ENCODE measurements at places on chromosomes 6 and 20.

DNA sequence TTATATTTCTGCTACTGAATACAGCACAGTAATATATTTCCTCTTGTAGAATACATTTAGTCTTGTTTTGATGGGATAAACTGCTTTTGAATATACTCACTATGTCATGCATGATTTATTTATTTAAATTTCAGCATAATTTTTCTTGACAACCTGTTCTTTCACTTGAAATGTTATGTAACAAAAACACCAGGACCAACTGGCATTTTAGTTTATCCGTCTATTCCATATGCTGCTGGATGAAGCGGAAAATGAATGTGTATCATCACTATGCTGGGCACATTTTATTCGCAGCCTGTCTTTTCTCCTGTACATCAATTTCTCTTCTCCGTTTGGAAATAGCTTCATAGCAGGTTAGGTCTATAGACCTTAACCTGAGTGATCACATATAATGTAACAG is 206.8 kb upstream of the PLCB4 start:
- no peaks in the 10 kb centered on the region for H3K27me3 ChIP-seq
- H3K27ac ChIP-seq, result no peak overlapping the region
- no peaks in the 10 kb centered on the region for H3K36me3 ChIP-seq
- H3K4me1 ChIP-seq, result peaks cover 2% of the 10 kb centered on the region
- no peak for DNase-seq

DNA sequence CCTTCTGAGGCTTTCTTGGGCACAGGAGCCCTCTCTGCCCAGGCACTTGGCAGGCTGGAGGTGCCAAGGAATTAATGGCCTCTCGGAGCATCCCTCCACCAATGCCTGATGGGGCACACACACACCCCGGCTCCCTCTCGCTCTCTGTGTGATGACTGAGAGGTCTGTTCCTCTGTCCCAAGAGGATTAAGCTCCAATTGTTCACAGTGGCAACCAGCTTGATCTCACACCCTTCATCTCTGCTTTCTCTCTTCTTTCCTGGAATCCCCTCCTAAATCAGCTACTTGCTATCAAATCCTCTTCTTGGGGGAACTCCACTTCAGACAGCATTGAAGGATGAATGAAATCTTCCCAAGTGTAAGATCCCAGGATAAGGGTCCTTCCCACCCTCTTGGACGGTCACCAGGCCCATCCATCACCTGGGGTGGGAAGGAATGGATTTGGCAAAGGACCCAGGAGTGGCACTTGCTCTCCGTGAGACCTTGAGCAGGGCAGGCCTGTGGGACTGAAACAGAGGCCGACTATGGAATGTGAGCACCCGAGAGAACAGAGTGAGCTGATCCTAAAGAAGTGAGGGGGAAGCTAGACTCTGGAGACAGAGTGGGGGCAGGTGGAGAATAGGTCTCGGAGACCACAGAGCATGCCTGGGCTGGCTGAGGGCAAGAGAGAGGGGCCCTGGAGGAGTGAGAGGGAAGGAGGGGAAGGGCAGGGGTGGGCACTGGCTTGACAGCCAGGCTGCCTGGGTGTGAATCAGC is 93.6 kb downstream of the GRM4 start:
- H3K4me3 ChIP-seq, result no peak overlapping the region
- DNase-seq, result no peak
- H3K27ac ChIP-seq, result no peak overlapping the region
- H3K4me1 ChIP-seq, result peaks cover 1% of the 10 kb centered on the region

- no peaks in the 10 kb centered on the region for H3K27me3 ChIP-seq
- no peak overlapping the region for H3K4me3 ChIP-seq
- no peak overlapping the region for H3K27ac ChIP-seq
- DNase-seq, result no peak
Observed at GRCh38 chr20:10487142-10488136, 52.3 kb downstream of the SLX4IP start.

DNA sequence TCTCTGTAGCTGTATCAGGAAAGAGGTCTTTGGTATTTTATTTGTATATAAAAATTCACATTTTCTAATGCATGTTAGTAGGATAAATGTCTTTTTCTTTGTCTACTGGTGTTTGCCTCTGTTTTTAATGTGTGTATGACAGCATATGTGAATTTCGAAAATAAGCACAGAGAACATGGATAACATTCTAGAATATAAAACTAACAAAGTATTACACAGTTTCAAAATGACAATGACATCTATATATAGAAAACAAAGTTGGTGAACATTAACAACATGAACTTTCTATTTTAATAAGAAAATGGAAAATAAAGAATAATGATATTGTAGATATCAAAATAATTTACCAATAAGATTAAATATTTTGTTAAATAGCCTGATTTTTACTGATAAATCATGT is 608.0 kb downstream of the COL12A1 start:
- peaks cover 2% of the 10 kb centered on the region for H3K4me1 ChIP-seq
- H3K36me3 ChIP-seq, result no peaks in the 10 kb centered on the region
- no peak overlapping the region for H3K4me3 ChIP-seq
- H3K27ac ChIP-seq, result no peak overlapping the region

GRCh38 chr6:169568314-169569087 is 133.3 kb downstream of the WDR27 start:
- H3K36me3 ChIP-seq, result peaks cover 8% of the 10 kb centered on the region
- H3K4me1 ChIP-seq, result no peaks in the 10 kb centered on the region
- no peak overlapping the region for H3K4me3 ChIP-seq
- no peaks in the 10 kb centered on the region for H3K27me3 ChIP-seq

DNA sequence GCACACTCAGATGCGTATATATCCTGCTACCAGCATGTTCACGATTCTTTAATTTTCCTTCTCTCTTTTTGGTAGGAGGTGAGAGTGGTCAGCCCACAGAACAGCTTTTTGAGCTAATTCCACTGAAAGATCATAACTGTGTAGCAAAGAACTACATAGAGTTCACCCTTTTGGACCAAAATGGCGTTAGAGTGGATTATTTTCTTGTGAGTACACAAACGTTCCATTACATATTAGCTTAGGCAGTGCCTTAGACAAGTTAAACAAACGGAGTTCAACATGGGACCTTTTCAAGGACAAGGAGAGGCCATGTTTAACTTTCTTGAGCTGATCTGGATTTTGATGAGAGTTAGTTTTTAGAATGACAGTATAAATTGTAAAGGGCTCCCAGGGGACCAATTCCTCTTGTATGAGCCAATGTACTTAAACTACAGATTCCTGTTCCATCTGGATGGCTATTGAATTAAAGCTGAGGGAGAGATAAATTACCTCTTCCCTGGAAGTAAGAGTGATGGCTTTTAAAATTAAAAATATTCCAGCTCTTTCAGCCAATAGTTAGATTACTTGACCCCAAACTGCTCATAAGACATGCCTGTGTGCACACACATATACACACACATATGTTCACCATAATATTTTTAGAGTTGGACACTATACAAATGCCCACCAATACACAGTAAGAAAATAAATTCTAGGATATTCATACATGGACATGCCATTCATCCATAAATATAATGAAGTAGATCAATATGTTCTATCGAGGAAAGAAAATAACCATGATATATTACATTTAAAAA is 25.6 kb upstream of the ARMH2 start:
- H3K36me3 ChIP-seq, result no peaks in the 10 kb centered on the region
- no peaks in the 10 kb centered on the region for H3K27me3 ChIP-seq
- H3K4me3 ChIP-seq, result no peak overlapping the region
- H3K4me1 ChIP-seq, result peaks cover 5% of the 10 kb centered on the region
- H3K27ac ChIP-seq, result peak overlapping the region; percentile 67

GRCh38 chr6:88855541-88856147 is 107.8 kb downstream of the RNGTT start:
- H3K27me3 ChIP-seq, result no peaks in the 10 kb centered on the region
- H3K27ac ChIP-seq, result no peak overlapping the region
- no peaks in the 10 kb centered on the region for H3K4me1 ChIP-seq
- H3K4me3 ChIP-seq, result no peak overlapping the region

- H3K4me3 ChIP-seq, result no peak overlapping the region
- peaks cover 9% of the 10 kb centered on the region for H3K36me3 ChIP-seq
- peak overlapping the region; percentile 3 for H3K27ac ChIP-seq
- H3K27me3 ChIP-seq, result no peaks in the 10 kb centered on the region
- H3K4me1 ChIP-seq, result peaks cover 13% of the 10 kb centered on the region
Observed at GRCh38 chr20:45020236-45020886, 54.0 kb downstream of the STK4 start.

DNA sequence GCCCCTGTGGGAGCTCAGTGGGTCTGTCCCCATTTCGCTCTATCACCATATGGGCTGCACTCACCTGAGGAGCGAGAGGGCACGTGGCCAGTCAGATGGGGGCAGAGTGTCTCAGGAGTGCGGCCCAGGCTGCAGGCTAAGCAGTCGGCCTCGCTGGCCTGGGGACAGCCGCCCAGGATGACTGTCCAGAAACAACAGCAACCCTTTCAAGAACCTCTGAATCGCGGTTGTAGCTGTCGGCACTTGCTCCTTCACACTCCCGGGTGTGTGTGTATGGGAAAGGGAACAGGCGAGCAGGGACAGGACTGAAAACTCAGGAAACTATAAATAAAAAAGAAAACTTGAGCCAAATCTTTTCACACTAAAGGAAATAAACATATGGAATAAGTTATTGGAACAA is 63.1 kb downstream of the TFAP2A start:
- no peak overlapping the region for H3K27ac ChIP-seq
- no peaks in the 10 kb centered on the region for H3K36me3 ChIP-seq
- no peak for DNase-seq
- no peaks in the 10 kb centered on the region for H3K4me1 ChIP-seq
- peaks cover 6% of the 10 kb centered on the region for H3K27me3 ChIP-seq
- H3K4me3 ChIP-seq, result no peak overlapping the region

- no peak overlapping the region for H3K27ac ChIP-seq
- no peak overlapping the region for H3K4me3 ChIP-seq
- H3K27me3 ChIP-seq, result no peaks in the 10 kb centered on the region
- H3K4me1 ChIP-seq, result peaks cover 14% of the 10 kb centered on the region
- no peak for DNase-seq
Observed at GRCh38 chr6:613981-614380, 42.9 kb downstream of the HUS1B start.

DNA sequence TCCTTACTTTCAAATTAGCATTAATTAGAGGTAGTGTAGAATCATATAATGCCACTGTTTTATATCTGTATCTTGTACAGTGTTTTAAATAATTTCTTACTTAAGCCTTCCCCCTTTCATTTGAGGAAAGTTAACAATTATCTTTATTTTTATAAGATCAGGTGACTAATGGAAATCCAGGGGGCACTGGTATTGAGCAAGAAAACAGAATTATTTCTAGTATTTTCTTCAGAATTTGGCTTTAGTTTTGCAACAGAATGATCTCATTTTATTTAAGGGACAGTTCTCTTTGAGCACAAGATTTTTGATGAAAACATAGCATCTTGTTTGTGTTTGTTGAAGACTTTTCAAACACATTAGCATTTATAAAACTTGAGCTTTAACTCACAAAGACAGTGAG is 55.9 kb downstream of the RNF217 start:
- no peak overlapping the region for H3K27ac ChIP-seq
- H3K36me3 ChIP-seq, result peaks cover 1% of the 10 kb centered on the region
- peaks cover 4% of the 10 kb centered on the region for H3K4me1 ChIP-seq
- H3K27me3 ChIP-seq, result no peaks in the 10 kb centered on the region
- no peak for DNase-seq
- H3K4me3 ChIP-seq, result no peak overlapping the region

GRCh38 chr6:163759542-163759941 is 345.0 kb downstream of the QKI start:
- H3K4me3 ChIP-seq, result no peak overlapping the region
- H3K36me3 ChIP-seq, result no peaks in the 10 kb centered on the region
- no peaks in the 10 kb centered on the region for H3K4me1 ChIP-seq
- peaks cover 19% of the 10 kb centered on the region for H3K27me3 ChIP-seq

DNA sequence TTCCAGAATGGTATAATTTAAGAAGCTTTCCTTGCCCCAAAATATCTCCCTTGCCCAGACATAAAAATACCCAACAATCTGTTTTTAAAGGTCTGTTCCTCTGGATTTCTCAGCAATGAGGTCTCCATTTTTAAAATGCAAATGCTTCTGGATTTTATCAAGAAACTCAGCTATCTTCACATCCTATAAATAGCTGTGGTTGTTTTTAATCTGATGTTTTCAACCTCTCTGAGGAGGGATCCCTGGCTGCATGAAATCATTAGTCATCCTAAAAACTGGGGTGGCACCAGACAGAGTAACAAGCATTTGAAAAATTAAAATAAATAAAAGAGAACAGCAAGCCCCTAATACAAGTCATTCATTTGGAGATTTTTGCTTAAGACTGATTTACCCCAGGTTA is 168.5 kb upstream of the ID4 start:
- peaks cover 7% of the 10 kb centered on the region for H3K27me3 ChIP-seq
- H3K27ac ChIP-seq, result no peak overlapping the region
- peaks cover 6% of the 10 kb centered on the region for H3K4me1 ChIP-seq
- H3K36me3 ChIP-seq, result no peaks in the 10 kb centered on the region
- no peak overlapping the region for H3K4me3 ChIP-seq

GRCh38 chr6:29107758-29108157 is at the start of gene OR2J3:
OR2J3 (plus strand) TSS chr6:29108058; CDS start chr6:29111891, 3,833 bp downstream.
- no peak within 1 kb of the TSS for H3K27ac ChIP-seq
- no peaks in the 10 kb centered on the region for H3K36me3 ChIP-seq
- H3K27me3 ChIP-seq, result peaks cover 15% of the 10 kb centered on the region
- H3K4me3 ChIP-seq, result no peak within 1 kb of the TSS

GRCh38 chr6:19279273-19279684 is 557.9 kb upstream of the ID4 start:
- no peak overlapping the region for H3K27ac ChIP-seq
- H3K27me3 ChIP-seq, result no peaks in the 10 kb centered on the region
- H3K4me3 ChIP-seq, result no peak overlapping the region
- peaks cover 1% of the 10 kb centered on the region for H3K4me1 ChIP-seq

GRCh38 chr20:20391766-20392165 is 23.9 kb downstream of the INSM1 start:
- no peak overlapping the region for H3K27ac ChIP-seq
- H3K36me3 ChIP-seq, result peaks cover 29% of the 10 kb centered on the region

- no peak overlapping the region for H3K4me3 ChIP-seq
- no peaks in the 10 kb centered on the region for H3K36me3 ChIP-seq
- no peak overlapping the region for H3K27ac ChIP-seq
- H3K27me3 ChIP-seq, result peaks cover 19% of the 10 kb centered on the region
- no peak for DNase-seq
- no peaks in the 10 kb centered on the region for H3K4me1 ChIP-seq
Observed at GRCh38 chr6:14055541-14055940, 62.0 kb upstream of the CD83 start.

- H3K36me3 ChIP-seq, result no peaks in the 10 kb centered on the region
- peak overlapping the region; percentile 2 for H3K4me3 ChIP-seq
- peaks cover 90% of the 10 kb centered on the region for H3K27me3 ChIP-seq
- no peak overlapping the region for H3K27ac ChIP-seq
- no peak for DNase-seq
Observed at GRCh38 chr6:390914-391558, 516 bp upstream of the IRF4 start.

DNA sequence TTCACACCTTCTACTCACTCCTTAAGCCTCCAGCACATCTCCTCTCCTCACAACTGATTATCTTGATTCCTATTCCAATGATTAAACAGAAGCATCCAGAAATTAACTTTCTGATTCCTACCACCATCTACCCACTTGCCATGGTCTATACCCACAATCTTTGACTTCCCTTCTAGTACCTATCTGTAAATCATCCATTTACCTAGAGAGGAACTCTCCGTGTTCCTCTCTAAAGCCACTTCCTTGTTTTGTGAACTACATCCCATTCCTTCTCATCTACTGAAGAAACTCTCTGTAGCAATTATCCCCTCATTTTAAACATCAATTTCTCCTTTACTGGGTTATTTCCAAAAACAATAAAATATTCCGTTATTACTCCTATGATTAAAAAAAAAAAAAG is 167.3 kb downstream of the ARHGAP18 start:
- H3K36me3 ChIP-seq, result peaks cover 5% of the 10 kb centered on the region
- no peaks in the 10 kb centered on the region for H3K27me3 ChIP-seq
- peaks cover 6% of the 10 kb centered on the region for H3K4me1 ChIP-seq
- no peak for DNase-seq
- H3K4me3 ChIP-seq, result no peak overlapping the region

- H3K27me3 ChIP-seq, result peaks cover 7% of the 10 kb centered on the region
- no peaks in the 10 kb centered on the region for H3K4me1 ChIP-seq
- no peak overlapping the region for H3K4me3 ChIP-seq
- no peak overlapping the region for H3K27ac ChIP-seq
- H3K36me3 ChIP-seq, result no peaks in the 10 kb centered on the region
- no peak for DNase-seq
Observed at GRCh38 chr6:169988769-169989550, 237.5 kb downstream of the ERMARD start.

All from progenitor cell of endocrine pancreas (in vitro differentiated cells).